ENCODE measurements at places on chromosomes 6 and 20. TPM values are rescaled to one million over a fixed set of nuclear protein-coding genes. Genes with fewer than 3 reads are reported as not detected.

ZNF165 gene
- total RNA-seq = 0.13 TPM

RBBP8NL gene
- not detected for total RNA-seq

DNA sequence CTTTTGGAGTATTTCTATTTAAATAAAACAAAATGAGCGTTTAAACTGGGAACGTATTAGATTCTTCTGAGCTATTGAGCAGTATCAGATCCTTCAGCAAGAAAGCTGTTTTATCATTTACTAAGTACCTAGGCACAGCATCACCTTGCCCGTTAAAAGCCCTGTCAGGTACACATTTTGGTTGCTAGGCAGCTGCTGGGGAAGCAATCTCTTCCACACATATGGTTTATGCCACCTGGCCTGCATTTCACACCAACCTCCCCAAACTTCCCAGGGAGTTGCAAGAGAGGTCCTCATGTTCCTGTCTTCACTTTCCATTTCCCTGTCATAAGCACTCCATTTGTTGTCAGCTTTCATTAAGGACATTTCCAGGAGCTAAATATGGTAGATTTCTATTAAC, 400.1 kb downstream of the PLCB1 start:
- no peak for DNase-seq

CAGE1 gene
- not detected for total RNA-seq

- no peak for DNase-seq
These were observed 113.4 kb downstream of the ELOVL4 start for GRCh38 chr6:79833964-79834284.

- no peak for DNase-seq
These were observed 122.1 kb downstream of the TIAM2 start for GRCh38 chr6:155117256-155117655.

- no peak for DNase-seq
These were observed 83.7 kb upstream of the TMEM30A start for GRCh38 chr6:75368151-75368779.

DNA sequence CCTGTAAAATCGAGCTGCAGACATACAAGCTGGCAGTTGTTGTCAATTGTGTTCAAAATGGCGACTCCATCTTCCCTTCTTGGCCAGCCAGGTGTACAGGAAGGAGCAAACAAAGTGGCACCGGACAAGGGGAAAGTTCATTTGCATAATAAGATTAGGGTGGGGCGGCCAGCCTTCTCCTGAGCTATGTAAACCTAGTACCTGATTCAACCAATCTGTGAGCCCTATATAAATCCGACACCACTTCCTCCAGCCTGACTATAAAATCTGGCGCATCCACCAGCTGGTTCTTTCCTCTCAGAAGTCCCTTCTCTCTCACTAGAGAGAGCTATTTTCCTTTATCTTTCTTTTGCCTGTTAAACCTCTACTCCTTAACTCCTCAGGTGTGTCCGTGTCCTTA, 8.1 kb upstream of the HBS1L start:
- DNase-seq = no peak

GRCh38 chr6:28443112-28443773, at the start of gene ZSCAN23:
TSS of gene ZSCAN23 (minus strand) at chr6:28443491. CDS start at chr6:28436266, 7,225 bp downstream.
- peak; percentile 80 for DNase-seq

KCNK5 gene
- 0.19 TPM for total RNA-seq

DNA sequence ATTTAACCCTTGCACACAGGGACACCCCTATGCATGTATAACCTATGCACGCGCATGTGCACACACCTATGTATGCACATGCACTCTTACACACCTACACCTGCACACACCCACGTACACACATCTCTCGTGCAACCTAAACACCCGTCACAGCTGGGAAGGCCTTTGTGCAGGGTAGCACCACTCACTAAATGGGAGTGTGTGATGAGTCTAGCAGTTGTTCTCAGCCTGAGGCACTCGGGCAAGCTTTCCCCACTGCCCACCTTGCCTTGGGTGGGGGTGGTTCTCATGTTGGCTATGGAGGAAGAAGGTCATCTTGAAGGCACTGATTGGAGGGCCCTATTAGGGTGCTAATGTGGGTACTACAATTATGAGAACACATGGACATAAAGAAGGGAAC, 85.8 kb downstream of the DLL1 start:
- peak; percentile 68 for DNase-seq

DNA sequence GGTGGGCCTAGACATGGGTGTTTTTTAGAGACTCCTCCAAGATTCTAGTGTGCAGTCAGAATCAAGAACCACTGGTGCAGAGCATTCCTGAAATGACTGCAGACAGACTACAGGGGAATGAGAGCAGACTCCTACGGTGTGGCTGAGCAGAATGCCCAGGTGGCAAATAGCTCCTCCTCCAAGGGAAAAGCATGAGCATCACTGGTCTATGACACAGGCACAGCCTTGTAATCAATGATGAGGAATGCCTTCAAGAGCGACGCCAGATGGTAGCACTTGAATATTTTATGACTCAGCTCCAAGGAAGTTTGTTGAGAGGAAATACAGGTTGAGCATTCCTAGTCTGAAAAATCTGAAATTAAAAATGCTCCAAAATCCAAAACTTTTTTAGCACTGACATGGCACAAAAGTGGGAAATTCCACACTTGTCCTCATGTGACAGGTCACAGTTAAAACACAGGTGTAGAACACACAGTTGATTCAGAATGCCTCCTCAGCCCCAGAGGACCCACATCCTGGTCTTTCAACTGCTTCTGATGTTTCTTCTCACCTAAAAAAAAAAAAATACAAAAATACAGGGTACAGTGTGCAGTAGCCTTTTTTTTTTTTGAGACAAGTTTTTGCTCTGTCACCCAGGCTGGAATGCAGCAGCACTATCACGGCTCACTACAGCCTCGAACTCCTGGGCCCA, 10.6 kb upstream of the FAM8A1 start:
- DNase-seq = no peak

DNA sequence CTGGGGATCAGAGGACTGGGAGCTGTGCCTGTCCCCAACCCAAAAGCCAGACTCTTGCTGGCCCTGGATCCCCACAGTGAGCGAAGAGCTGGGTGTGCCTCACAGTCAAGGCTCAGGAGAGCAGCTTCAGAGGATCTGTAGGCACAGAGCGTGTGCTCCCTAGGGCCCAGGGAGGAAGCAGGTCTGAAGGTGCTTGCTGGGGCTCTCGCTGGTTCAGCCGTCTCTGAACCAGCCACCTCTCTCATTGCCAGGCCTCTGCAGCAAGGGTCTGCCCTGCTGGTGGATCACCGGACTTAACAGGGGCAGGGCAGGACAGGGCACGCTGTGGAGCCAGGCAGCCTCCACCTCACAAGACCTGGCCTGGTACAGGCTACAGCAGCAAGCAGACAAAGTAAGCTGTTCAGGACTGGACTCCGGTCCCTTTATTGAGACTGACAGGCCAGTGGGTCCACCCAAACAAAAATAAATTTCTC, 13.8 kb downstream of the PCIF1 start:
- no peak for DNase-seq

DNA sequence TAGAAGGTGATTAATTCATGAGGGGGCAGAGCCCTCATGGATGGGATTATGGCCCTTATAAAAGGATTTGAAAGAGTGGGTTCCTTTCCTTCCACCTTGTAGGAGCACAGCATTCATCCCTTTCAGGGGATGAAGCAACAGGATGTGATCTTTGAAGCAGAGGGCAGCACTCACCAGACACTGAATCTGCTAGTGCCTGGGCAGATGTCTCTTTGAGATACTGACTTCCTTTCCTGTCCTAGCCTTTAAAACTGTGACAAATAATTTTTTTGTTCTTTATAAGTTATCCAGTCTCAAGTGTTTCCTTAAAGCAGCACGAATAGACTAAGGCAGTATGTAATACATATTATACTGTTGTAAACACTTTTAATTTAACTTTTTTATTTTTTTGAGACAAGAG, 538.6 kb upstream of the RNF217 start:
- DNase-seq = no peak

DNA sequence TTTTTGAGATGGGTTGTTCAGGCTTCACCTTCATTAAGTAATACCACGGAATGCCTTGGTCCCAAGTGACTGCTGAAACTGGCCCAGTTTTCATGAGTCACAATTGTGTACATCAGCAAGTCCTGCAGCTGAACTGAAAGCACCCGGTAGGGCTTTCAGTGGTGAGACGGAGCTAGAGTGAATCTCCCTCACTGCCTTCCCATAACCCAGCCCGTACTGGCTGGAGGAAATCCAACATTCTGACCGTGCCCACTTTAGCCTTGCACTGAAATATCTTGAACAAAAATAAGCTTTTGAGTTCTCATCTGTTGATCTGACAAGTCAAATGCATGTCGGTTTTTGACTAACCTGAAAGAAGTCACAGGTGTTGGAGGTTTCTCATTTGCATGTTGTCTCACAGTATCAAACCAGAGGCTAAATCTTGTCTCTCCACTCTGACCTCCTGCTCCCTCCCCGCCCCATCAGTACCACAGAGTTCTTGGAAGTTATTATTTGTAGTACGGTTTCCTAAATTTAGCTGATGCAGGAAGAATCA, 35.9 kb downstream of the DUSP22 start:
- peak; percentile 79 for DNase-seq

SFTA2 gene
- not detected for total RNA-seq

DNA sequence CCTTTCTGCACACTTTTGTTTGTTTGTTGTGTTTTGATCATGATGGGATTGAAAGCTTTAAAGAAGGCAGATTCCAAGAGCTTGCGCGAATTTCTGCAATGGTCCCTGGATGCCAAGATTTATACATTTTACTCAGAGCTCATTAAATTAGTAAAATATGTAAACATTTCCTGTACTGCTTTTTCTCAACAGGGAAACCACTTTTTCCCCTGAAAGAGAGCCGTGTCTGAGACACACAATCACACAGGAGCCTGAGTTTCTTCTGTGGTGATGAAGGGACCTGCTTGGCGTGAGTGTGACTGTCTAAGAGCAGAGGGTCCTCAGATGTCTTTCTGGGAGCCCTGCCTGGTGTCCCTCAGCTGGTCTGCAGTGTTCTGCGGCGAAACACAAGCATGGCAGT, 12.1 kb upstream of the TAGAP start:
- no peak for DNase-seq

TGM3 gene
- not detected for total RNA-seq

GRCh38 chr6:69489970-69490369, 306.8 kb downstream of the LMBRD1 start:
- DNase-seq = no peak

- no peak for DNase-seq
These were observed 4.0 kb downstream of the BLTP3A start for GRCh38 chr6:34795836-34796425.

- DNase-seq = no peak
These were observed 93.7 kb downstream of the PROKR2 start for GRCh38 chr20:5222919-5223634.

GRCh38 chr6:139027620-139028182, 844 bp upstream of the ABRACL start:
- no peak for DNase-seq

GRCh38 chr6:167898673-167899311, 72.1 kb downstream of the AFDN start:
- DNase-seq = no peak

DNA sequence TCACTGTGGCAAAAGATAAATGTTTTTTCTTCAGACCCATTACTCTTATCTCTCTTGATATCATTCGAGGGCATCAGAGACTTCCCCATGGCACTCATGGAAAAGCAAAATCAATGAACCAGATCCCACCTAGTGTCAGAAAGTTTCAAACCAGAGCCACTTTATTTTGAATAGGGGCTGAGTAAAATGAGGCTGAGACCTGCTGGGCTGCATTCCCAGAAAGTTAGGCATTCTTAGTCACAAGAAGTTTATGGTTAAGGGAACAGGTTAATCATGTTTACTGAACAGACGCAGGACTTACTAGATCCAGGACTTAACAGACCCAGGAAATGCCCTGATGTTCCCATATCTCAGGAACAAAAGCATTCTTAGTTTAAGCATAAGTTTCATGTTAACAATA, 369.9 kb downstream of the BTBD3 start:
- DNase-seq = no peak

- no peak for DNase-seq
These were observed 70.8 kb downstream of the PPP1R3G start for GRCh38 chr6:5155906-5156305.

GRCh38 chr6:156526081-156526480, 251.1 kb upstream of the ARID1B start:
- DNase-seq = no peak

DNA sequence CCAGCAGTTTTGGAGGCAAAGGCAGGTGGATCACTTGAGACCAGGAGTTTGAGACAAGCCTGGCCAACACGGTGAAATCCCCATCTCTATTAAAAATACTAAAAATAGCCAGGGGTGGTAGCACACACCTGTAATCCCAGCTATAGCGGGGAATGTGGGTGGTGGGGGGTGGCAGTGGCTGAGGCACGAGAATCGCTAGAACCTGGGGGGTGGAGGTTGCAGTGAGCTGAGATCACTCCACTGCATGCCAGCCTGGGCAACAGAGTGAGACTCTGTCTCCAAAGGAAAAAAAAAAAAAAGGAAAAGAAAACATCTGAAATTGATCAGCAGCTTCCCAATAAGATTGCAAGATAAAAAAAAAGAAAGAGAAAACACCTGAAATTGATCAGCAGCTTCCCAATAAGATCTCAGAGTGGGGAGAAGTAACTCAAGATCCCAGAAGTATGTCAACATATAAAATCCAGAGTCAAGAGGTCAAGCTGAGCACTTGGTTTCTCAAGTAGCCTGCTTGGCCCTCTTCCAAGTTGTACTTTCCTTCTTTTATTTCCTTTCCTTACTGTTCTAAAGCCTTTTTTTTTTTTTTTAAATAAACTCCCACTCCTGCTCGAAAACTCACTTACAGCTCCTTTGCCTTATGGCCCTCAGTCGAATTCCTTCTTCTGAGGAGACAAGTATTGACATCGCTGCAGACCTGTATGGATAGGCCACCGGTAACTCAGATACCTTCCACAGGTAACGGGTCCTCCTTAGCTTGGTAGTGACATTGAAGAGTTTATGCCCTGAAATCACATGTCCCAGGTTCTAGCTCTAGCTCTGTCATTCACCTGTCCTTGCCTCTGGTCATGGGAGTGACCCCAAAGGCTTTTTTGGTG, 368.5 kb upstream of the SYNCRIP start:
- DNase-seq = no peak

DNA sequence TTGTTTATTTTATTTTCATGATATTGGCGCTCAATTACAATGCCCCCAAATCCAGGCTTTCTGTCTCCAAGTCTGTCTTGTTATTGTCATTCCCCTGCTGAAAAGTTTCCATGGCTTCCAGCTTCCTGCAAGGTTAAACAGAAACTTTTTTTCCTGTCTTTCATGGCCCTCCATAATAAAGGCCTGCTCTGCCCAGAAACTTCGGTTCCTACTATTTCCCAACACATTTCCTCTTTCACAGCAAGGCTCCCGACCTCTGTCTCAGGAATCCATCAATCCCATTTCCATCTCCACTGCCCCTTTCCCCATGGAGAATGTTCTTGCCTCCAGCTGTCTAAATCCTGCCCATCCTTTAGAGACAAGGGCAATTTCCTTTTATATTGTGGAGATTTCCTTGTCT, 365.2 kb upstream of the JARID2 start:
- DNase-seq = no peak

DNA sequence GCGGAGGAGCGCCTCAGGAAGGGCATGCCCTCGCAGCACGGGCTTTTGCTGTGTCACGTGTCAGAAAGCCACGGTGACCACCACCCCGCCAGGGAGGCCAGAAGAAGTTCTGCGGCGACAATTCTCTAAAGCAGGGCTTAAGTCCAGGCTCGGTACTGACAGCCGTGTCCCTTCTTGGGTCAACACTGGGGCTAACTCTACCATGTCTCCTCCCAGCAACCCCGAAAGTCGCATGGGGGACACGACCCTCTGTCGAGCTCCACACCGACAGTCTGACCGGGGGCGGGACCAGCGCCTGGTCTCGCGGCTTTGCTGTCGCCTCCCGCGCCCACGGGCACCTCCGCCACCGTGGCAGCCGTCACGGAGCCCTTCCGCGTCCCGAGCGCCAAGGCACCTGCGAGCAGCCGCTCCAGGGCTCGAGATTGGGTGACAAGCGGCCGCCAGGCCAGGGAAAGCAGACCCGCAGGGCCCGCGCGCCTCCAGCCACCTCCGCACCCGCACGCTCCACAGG, 534 bp downstream of the NANP start:
- no peak for DNase-seq

SLPI gene
- 1.3 TPM for total RNA-seq
